Natural killer cell treated with Interleukin-12 subunit alpha and Interleukin-12 subunit beta and Interleukin-15 and Interleukin-18, amount 100 ng/mL, for 72 hours (primary cell): ENCODE measurements at places on chromosomes 5 and 9.

DNA sequence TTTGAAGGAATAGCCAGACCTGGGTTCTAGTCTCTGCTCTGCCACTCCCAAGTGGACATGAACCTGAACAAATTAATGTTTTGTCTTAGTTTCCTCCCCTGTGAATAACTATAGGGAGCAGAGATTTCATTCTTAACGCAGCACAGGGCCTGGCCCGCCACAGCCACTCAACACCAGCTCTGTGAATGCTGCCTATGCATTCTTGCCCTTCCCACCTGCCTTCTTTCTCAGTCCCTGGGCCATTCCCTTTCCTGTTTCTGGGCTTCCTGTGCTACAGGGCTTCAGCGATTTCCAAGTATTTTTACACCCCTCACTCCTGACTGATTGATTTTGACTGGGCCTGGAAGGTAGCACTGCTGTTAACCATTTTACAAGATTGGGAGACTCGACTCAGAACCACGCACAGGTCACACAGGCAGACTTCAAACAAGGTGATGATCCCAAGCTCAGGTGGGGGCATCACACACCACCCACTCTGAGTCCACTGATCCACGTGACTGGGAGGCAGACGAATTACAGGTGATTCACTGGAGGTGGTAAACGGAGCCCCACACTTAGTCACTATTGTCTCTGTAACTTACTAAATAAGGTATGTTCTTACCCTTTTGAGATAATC, 21.4 kb downstream of the PTPN3 start:
- DNase-seq = no peak

- no peak for DNase-seq
These were observed 12.5 kb upstream of the MAMDC2 start for GRCh38 chr9:70031141-70031545.

- no peak for DNase-seq
These were observed 184.8 kb downstream of the KIAA0825 start for GRCh38 chr5:94433397-94434163.

DNA sequence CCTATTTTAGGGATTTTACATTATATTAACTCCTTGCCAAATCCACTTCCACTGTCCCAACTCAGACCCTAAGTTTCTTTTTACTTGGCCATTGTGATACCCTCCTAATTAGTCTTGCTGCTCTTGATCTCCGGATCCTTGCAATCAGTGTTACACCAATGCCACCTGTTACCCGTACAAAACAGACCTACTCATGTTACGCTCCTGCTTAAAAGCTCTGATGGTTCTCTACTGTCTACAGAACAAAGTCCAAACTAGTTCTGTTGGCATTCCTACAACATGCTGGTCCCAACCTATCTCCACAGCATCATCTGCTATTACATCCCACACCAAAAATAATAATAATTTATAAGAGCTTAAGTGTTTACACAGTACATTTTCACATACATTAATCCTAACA, 9.8 kb downstream of the ECPAS start:
- DNase-seq = no peak

DNA sequence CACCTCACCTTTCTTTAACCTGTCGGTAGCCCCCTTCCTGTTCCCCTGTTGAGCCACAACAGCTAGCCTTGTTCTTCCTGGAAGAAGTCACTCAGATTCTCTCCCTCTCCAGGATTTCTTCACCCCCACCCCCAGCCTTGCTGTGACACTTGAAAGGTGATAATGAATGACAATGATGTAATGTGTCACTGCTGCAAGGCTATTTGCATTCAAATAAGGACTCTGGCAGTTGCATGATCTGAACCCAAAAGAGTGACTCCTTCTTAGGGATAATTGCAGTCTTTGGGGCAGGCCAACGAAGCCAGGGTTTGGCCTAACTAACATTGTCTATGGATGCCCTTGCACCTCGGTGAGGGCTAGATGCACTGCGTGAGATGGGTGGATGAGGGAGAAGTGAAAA, 154.4 kb upstream of the CLINT1 start:
- DNase-seq = no peak

- no peak for DNase-seq
These were observed 26.6 kb downstream of the SMARCA2 start for GRCh38 chr9:2041736-2042135.
